ENCODE measurements at places on chromosomes 7 and 10. TPM values are rescaled to one million over a fixed set of nuclear protein-coding genes. Genes with fewer than 3 reads are reported as not detected.

DNA sequence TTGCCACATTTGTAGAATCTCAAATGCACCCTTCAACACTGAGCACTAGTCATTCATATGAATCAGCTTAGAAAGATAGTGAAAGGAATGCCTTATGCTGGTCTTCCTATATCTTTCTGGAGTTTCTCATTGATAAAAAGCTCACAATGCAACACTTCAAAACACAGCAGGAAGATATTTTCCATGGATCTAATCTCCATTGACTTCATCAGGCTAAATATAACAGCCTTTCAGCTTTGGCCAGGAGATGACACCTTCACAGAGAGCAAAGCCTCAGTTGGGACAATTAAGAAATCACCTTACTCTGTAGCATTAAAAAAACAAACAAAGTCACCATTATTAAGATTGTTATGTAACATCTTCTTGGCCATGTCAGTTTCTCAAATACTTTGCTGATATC is 6.7 kb downstream of the NRP1 start:
- no peak for DNase-seq

GRCh38 chr10:13885238-13885990 is 298.6 kb downstream of the PRPF18 start:
- DNase-seq, result no peak

- no peak for DNase-seq
Measured at GRCh38 chr7:32258265-32258664, 188.1 kb upstream of the PDE1C start.

GRCh38 chr7:121872831-121873288 is at the start of gene PTPRZ1:
TSS of gene PTPRZ1 (plus strand) at chr7:121873161. CDS start at chr7:121873500, 339 bp downstream.
- DNase-seq, result no peak

- DNase-seq, result no peak
Measured at GRCh38 chr7:100893910-100894721, 1.6 kb downstream of the ACHE start.

GRCh38 chr7:118878336-118878735 is 653.8 kb downstream of the ANKRD7 start:
- DNase-seq, result no peak

GRCh38 chr7:140327261-140327661 is 71.1 kb downstream of the SLC37A3 start:
- DNase-seq, result no peak

- DNase-seq, result no peak
Measured at GRCh38 chr10:76695069-76695468, 942.5 kb downstream of the KCNMA1 start.

DNA sequence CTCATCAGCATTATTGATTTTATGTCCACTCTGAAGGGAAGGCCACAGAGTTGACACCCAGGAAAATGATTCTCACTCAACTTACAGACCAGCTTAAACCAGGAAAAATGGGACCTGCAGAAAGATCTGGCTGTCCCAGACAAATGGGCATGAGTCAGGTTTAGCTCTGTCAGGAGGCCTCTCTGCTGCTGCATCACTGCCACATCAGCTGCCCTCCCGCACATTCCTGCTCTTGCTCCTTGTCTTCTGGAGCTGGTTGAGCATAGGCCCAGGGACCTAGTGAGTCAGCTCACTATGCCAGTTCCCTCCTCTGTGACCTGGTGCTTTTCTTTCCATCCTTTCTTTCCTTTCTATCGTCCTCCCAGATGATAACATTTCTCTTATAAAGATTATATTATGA is 18.8 kb upstream of the SMNDC1 start:
- peak; percentile 61 for DNase-seq

GRCh38 chr10:42556931-42557330 is 81.4 kb downstream of the ZNF33B start:
- no peak for DNase-seq

GRCh38 chr10:70078329-70078728 is 25.7 kb downstream of the MACROH2A2 start:
- no peak for DNase-seq

DNA sequence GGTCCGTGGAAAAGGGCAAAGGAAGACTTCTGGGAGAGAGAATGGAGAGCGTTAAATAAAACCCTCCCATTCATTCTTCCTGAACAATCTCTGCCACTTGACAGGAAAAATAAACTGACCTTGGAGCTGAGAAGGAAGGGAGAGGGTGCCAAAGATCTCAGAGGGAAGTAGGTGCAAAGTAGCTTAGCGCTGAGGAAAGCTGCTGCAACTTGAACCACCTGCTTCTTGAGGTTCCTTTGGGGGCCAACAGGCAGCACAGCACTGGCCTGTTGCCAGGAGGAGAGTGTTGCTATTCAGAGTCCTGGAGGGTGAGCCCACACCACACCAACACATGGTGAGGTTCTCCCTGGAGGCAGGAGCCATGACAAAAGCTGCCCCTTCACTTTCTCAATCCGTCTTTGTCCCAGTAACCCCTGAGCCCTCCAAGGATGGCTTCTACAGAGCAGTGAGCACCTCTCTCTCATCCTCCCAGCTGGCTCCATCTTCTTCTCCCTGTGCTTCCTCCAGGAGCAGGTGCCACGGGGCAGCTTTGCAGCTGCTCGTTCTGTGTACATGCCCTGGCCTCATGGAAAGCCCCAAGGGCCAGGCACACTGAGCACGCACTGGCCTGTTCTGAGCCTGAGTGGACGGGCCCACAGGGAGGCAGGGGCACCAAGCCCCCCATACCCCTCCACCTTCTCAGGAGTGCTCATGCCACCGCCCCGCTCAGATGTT is 101.3 kb downstream of the STRA8 start:
- DNase-seq, result no peak

DNA sequence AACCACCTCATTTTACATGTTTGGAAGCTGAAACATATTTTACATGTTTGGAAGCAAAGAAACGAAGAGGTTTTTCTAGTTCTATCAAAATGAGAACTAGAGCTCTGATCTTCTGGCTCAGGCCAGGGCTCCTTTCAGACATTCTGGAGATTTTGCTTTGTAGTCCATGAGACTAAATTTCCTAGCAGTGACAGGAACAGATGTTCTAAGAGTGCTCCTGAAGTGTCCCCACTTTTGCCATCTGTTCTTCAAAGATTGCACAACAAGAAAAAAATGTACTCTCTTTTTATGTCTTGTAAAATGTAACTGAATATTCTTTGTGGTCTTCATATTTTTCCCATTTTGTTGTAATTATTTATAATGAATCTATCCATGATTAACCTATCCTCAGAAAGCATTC is 196.4 kb upstream of the PCLO start:
- no peak for DNase-seq

- no peak for DNase-seq
Measured at GRCh38 chr7:80766724-80767123, 128.3 kb downstream of the CD36 start.

DNA sequence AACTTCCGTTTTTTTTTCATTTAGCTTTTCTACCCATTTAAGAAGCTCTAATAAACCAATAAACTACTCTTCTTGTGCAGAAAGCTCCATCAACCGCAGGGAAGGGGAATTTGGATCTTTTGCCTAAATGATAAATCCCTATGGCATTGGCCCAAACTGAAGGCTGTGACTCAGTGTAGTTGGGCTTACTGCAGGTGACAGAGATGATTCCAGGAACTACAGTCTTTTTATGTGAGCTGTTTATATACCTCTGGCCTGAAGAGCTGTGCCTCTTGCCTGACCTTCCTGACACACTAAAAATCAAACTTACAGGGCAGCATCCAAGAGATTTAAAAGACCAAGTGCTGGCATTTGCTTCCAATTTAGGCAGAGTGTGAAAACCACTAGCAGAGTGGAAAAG is 25.2 kb downstream of the ABCB1 start:
- no peak for DNase-seq

DNA sequence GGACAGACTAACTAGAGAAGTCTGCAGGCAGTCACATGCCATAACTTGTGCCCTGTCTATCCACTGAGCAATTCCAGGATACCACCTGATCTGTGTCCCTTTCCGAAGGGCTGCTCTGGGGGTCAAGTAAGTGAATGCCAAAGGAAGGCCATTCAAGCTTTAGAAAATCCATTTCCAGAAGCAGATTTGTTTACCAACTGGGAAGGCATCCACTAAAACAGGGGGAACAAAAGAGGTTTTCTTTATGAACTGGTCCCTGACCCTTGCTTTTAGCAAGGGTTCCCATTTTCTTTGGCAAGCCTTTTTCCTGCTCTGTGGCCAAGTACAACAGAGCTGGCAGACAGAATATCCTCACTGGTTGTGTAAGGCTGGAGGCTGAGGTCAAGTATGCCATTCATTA is 36.5 kb downstream of the ITPRID1 start:
- no peak for DNase-seq

GRCh38 chr10:98028168-98028770 is 2.2 kb downstream of the CRTAC1 start:
- DNase-seq, result no peak

GRCh38 chr7:132206594-132206993 is 369.7 kb downstream of the PLXNA4 start:
- no peak for DNase-seq

DNA sequence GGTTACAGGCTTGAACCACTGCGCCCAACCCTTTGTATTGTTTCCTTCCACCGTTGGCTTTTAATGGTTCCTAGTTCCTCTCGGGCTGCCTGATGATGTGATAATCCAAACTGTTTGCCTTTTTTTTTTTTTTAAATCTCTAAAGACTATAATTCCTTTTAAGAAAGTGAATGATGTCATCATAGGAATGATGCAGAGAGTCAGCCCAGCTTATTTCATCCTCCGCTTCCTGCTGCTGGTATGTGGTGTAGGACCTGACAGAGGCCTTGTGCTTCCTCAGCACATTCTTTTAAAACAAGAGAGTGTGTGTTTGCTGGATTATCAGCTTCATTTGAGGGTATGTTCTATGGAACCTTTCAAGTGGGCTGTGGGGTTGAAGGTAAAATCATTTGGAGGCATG is 241.4 kb downstream of the LRMDA start:
- no peak for DNase-seq

DNA sequence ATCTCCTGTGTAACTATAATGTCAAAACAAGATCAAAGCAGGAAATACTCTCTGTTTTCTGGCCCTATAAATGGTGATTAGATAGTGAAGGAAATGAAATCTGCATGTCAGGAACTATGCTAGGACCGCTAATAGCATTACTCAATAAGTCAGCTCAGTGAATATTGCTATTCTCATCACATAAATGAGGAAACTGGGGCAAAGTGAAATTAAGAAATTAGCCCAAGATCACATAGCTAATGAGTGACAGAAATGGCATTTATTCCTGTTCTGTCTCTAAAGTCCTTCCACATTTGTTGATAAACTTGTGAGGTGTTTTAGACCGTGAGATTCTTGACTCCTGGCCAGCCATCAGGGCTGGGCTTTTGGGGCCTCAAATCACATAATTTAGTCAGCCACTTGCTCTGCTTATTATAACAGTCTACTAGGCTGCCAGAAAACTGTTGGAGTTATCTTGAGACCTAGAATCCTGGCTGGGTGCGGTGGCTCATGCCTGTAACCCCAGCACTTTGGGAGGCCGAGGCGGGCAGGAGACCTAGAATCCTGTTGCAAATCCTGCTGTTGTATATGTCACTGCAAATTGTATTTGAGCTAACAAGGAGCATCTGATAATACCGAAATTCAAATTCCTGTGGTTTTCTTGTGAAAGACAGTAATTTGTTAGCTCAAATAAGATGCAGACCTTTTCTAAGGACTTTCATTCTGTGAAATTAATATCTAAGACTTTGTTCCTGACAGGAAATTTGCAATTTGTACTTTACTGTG is 66.5 kb upstream of the SHTN1 start:
- no peak for DNase-seq

DNA sequence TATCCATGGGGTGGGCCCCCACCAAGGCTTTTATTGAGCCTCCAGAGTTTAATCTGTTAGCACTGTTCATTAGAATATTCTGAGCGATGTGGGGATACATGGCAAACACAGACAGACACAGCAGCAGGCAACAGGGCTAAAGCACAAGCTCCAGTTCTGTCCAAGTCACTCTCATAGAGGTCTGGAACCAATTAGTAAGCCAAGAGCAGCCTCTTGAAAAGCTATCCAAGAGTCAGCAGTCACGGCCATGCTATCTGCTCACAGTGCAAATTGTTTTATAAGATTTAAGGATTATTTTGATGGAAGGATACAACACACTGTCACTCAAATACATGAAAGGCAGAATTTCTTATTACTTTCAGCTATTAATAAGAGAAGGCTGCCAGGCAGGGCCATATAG is 86.4 kb upstream of the DGKB start:
- DNase-seq, result no peak

DNA sequence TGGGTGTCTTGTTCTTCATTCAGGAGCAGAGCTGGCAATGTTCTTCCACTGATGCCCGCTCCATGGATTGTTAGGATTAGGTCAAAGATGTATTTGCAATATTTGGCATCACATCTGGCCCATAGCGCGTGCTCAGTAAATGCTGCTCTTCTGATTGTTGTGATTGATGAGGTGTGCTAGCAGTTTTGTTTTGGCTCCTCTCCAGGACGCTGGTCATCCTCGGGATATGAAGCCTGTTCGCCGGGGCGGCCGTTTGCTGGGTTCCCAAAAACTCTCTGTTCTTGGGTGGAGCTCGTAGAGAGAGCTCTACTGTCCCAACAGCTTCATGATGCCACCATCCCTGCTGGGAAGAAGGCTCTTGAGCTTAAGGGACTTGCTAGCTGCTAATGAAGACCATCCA is 96.9 kb downstream of the XRCC2 start:
- no peak for DNase-seq

GRCh38 chr7:65477326-65477725 is 103.7 kb downstream of the ZNF92 start:
- no peak for DNase-seq

DNA sequence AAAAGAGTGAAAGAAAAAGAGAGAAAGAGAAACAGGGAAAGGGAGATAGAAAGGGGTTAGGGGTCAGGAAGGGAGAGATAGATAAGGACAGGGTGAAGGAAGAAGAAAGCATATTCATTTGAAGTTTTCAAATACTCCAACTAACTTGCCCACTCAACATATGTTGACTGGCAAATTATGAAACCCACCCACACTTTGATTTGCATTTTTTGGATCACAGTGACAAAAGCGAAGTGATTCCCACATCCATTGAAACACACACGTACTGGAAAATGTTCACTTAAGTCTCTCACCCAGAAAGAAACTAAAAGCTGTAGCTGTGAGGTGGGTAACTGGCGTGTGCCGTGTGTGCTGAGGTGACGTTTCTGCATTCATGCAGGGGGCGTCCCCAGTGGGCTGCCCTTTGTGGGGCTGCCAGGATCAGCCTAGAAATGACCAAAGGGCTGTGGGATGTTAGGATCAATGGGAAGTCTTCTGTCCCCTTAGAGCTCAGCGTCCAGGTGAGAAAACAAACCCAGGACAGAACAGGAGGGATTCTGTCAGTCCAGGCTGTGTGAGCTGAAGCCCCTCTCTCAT is 134.9 kb upstream of the ADARB2 start:
- DNase-seq, result no peak

DNA sequence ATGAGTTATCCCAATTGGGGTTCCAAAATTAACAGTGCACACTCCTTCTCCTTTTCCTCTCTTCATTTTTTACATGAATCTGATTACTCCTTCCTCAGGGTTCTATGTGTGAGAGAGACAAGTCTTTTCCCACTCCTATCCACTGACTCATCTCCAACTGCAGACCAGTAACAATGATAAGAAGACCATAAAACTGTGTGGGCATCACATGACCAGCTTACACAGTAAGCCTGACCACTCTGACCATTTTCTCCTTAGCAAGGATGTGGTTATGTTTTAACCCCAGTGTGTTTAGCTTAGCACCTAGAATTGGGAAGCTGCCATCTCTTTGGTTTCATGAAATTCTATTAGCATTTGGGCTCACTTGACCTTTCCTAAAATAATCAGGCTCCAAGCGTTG is 145.0 kb upstream of the CALCR start:
- no peak for DNase-seq

Gene PLEKHA1
- 17.6 TPM for polyA plus RNA-seq

Gene APBB1IP
- polyA plus RNA-seq, result 0.04 TPM

Gene OR6B1
- polyA plus RNA-seq, result not detected

Gene ACSM6
- polyA plus RNA-seq, result not detected

Gene ASAH2
- 1.6 TPM for polyA plus RNA-seq

Gene MMD2
- polyA plus RNA-seq, result not detected

Gene CCL24
- not detected for polyA plus RNA-seq

Gene ALOX5
- polyA plus RNA-seq, result not detected

All from AG04450 (cell line).